NCI-H1105 (cell line): ENCODE measurements at places on chromosomes 6 and 20.
A peak's percentile ranks its signal among the peaks of the same experiment; 100 is the strongest.

DNA sequence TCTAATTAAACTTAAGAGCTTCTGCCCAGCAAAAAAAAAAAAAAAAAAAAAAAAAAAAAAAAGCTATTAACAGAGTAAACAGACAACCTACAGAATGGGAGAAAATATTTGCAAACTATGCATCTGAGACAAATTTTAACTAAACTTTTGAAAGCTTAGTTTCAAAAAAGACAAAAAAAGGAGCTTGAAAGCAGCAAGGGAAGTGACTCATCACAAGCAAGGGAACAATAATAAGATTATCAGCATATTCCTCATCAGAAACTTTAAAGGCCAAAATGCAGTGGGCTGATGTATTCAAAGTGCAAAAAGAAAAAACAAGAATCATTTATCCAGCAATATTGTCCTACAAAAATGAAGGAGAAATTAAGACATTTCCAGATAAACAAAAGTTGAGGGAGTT lies 158.6 kb downstream of the RNF144B start:
- DNase-seq: no peak

GRCh38 chr6:1686117-1687098 lies 76.7 kb downstream of the FOXC1 start:
- DNase-seq: peak; percentile 69

DNA sequence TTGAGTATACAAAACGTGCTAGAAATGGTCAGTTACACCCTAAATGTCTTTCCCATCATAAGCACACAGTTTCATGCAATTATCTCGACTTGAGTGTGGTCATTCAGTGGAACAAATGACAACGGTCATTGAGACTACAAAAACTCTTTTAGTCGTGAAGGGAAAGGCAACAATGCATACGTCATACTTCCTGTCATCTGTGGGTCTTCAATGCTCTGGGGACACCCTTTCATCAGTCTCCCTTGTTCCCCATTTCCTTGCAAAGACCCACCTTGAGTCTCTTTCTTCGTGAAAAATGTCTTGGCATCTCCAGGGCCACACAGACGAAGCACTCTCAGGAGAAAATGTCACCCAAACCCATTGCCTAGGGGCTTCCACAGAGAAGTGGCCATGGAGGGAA lies 238.5 kb downstream of the GMPR start:
- no peak for DNase-seq

DNA sequence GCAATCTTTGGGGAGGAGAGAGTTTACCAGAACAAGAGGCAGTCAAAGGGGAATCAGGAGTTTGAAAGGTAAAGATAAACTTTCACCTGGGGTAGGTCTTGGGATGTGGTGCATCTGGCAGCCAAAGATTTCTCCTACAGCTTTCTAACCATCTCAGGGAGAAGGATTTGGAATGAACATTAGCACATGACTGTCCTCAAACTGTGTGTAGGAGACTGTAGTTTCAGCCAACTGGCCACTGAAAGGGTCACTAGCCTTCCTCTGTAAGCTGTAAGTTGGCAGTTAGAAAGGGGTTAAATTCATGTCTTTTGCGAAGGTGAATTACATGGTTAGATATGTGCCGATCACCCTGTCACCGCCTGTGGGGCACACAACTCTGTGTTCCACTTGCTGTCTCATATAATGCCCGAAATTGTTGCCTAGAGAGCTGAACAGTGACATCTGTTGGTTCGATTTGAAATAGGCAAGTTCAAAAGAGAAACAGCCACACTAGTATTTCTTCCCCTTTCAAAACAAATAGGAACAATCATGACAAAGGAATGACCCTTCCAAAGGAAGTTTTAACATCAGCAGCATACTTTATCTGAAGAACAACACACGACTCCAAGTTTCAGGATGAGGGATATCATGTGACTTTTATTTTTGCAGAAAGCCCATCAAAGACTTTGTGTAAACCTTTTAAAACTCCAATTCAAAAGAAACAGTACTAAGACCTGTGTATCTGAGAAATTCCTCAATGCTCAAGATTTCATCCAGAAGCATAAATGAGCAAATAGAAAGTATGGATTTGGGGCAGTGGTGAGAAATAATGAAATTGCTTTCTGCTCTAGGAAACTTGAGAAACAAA lies 1.1 kb upstream of the OPN5 start:
- DNase-seq: peak; percentile 58

DNA sequence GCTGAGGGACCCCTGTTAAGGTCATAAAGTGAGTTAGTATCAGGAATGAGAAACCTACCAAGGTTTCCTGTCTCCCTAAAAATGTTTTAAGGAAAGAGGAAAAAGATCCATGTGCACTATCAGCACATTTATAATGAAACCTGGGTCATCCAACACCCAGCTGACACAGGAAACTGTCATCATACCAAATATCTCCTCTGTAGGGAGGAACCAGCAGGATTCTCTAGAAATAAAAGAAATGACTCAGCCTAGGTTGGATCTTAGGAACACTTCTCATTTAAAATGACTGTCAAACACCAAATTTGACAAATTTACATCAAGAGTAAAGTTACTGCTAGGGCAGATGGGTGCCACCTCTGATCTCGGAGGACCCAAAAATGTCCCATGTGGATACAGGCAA lies 21.7 kb downstream of the GFOD1 start:
- DNase-seq: no peak

DNA sequence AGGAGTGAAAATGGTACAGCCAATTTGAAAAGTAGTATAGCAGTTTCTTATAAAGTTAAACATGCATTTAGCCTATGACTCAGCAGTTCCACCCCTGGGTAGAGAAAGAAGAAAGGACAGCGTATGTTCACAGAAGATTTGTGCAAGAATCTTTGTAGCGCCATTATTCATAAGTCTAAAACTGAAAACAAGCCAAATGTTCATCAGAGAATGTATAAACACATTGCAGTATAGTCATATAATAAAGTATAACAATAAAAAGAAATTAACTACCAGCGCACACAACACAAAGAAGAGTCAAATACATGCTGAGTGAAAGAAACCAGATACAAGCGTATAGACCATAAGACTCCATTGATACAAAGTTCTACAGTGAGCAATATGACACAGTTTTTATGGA lies 294.0 kb downstream of the SAMD5 start:
- DNase-seq: no peak

DNA sequence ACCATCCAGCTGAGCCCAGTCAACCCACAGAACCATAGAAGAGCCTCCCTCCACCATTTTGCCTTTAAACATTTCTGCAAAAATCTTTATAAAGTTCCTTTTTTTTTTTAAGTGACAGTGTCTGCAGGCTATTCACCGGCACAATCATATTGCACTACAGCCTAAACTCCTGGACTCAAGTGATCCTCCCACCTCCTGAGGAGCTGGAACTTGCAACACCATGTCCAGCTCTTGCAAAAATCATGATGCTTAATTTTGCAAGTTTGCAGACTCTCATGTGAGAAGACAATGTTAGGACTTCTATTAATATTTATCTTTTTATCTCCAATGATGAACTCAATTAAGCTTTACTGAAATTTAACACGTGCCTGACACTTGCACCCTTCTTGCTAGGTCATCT lies 88.8 kb downstream of the INSM1 start:
- no peak for DNase-seq

DNA sequence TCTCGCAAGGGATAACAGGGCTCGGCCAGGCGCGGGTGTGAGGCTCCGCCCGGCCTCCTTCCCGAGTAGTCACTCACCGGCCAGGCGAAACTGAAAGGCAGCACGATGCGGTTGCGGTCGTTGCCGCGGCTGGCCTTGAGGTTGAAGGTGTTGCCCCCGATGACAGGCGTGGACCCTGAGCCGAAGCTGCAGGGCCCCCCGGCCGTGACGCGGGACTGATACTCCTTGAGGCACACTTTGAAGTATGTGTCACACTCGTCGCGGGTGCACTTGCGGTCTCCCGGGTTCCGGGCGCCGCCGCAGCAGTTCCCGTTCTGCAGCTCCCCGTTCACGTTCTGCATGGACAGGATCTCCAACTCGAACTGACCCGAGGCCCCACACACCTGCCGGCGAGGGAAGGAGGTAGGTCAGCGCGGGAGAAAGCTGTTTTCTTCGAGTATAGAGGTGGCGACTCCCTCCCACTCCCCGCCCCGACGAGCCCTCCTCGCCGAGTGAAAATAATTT lies 1.1 kb downstream of the JAG1 start:
- no peak for DNase-seq

DNA sequence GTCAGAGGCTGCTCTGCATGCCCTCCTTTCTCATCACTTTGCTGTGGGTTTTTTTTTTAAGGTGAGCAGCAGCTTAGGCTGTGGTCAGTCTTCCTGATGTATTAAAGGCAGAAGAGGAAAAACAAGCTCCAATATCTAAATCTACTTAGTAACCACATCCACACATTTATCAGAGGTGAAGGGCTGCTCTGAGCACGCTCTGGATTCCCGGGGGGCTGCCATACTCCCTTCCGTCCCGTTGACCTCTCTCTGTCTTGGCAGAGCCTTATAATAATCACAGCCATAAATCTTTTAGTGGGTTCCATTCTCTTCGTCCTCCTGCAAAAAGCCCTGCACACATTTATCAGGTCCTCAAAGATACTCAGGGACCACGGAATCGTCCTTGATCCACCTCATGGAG lies 2.7 kb upstream of the LEMD2 start:
- no peak for DNase-seq
